Endothelial cell (in vitro differentiated cells): ENCODE measurements at places on chromosomes 13 and 19.

DNA sequence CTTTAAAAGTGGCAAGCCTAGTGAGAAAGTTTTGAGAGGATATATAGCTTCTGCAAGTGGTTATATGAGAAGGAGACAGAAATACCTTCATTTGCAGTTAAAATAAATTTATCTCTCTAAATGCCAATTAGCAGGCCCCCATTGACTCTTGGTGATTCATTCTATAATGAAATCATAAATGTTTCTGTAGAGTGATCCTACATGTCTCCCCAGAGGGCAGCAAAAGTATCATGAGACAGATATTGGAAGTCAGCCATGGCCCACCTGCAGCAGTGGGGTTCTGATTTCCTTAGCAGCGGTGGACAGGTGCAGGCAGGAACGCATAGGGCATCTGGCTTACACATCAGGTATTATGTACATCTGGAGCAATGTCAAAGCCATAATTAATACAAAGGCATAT, 385.4 kb upstream of the SLC10A2 start:
- no peak for DNase-seq

DNA sequence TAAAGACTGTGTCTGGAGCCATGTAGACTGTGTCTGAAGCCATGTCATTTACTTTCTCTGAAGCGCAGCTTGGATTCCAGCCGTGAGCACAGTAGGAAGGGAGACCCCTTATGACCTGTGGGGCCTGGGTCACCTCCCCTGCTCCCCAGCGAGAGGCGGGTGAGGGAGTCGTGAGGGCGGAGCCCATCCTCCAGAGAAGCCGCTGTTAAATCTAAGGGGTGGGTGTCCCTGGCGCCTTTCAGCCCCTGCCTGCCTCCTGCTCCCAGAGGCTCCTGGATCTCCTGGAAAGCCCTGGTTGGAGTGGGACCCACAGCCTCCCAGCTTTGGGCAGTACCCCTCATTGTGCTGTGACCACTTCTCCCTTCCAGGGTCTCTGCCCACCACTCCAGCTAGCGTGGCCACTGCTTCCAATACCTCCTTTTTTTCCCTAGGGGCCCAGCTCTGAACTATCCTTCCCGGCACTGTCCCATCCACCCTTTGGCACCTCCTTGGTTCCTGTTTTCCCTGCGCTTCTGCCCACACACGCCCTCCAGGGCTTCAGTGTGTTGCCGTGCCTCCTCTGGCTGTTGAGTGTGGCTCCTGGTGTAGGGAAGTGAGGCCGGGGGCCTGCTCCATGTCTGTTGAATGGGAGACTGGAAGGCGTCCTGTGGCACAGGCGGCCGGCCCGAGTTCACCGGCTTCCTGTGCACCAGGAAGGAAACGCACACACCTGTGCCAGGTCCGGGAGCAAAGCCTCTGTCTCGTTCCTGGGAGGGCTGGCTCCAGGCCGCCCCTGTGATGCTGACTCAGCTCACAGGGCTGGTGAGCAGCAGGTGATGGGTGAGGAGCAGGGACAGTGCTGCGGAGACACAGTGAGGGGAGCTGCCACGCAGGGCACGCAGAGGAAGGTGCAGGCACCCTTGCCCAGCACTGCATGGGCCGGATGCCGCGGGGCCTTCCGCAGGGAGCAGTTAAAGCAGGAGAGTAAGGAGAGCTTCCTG, 29.4 kb downstream of the ATP4B start:
- no peak for DNase-seq

- no peak for DNase-seq
Measured at GRCh38 chr13:24709186-24709913, 29.1 kb downstream of the ATP12A start.

DNA sequence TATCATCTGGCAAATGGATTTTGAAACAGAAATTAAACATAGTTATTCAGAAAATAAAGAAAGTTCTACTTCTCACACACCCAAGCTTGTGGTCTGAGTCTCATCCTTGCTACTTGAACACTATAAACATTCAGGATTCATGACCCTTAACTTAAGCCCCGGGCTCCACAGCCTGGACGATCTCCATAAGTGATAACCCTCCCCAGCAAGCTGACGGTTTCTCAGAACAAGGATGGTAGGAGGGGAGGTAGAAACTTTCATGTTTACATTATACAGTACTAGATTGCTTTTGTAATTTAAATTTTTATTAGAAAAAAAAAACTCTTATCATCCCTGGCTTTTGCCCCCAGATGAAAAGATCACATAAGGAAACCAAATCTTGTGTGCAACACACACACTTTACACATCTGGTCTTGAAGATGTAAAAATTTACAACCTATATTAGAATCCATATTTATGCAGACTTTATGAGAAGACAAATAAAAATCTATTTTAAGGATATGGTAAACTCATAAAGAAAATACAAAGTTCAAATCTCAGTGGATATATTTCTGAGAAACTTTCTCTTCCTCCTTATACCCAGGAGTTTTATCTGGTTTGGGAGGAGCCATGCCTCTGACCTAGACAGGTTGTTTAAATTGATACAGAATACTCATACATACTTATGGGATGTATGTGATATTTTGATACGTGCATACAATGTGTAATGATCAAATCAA, 20.0 kb upstream of the ATP12A start:
- DNase-seq = no peak

GRCh38 chr13:67792151-67792676, 562.1 kb upstream of the PCDH9 start:
- DNase-seq = no peak
